ENCODE measurements at places on chromosomes 6 and 20.

- DNase-seq = no peak
Measured at GRCh38 chr6:76708641-76709331, 636.3 kb upstream of the IMPG1 start.

DNA sequence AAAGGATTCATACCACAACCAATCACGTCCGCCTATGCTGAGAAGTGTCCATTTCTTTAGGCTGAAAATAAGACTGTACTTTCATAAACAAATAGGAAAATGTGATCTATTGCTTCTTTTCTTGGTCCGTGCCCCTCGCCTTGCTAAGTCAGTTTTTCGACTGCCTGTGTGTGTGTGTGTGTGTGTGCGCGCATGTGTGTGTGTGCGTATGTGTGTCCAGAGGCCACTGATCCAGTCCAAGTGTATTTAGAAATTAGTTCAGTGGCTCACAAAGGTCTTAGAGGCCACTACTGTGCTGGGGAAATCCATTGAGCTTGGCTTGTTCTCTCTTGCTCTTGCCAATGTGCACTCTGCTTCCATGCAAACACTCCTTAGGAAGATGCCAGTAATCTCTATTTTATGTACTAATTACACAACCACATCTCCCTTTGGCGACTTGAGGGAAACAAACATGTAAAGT lies 50.5 kb downstream of the SLC22A23 start:
- DNase-seq = no peak

GRCh38 chr6:41498968-41499599 lies 47.1 kb upstream of the FOXP4 start:
- DNase-seq = no peak

DNA sequence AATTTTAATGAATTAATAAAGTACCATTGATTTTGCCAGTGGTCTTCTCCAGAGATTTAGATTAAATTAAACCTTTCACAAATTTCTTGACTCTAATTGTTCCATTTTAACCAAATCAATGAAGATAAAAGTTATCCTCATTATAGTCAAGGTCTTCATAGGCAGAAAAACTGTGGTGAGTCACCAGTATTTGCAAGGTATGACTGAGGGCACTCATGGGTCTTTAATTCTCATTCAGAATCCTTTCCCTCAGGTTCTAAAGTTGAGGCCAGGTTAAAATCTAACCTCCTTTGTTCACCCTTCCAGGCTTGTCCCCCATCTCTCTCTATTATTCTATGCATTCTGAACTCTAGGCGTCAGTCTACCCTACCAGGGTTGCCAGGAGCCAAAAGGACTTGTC lies 93.9 kb downstream of the JAG1 start:
- no peak for DNase-seq

- no peak for DNase-seq
Measured at GRCh38 chr6:33985947-33986346, 159.9 kb downstream of the GRM4 start.

- no peak for DNase-seq
Measured at GRCh38 chr6:134873500-134874388, 76.2 kb downstream of the ALDH8A1 start.

DNA sequence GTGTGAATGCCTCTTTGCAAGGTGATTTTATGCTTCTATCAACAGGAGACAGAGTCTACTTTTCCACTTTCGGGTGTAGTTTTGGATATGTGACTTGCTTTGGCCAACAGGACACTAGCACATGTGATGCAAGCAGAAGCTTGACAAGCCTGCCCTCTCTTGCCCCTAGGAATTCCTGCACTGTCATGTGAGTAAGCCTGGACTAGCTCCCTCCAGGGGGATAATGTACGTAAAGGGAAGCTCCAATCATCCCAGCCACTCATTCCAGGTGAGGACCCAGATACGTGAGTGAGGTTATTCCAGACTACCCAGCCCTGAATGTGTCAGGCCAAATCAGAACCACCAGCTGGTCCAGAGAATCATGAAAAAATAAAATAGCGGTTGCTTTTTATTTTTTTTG lies 33.3 kb downstream of the BEND3 start:
- no peak for DNase-seq

GRCh38 chr6:142810952-142811514 lies 133.9 kb downstream of the HIVEP2 start:
- no peak for DNase-seq

GRCh38 chr6:107590378-107590777 lies 100.5 kb downstream of the SOBP start:
- no peak for DNase-seq

GRCh38 chr6:107806691-107807090 lies 17.4 kb downstream of the SCML4 start:
- DNase-seq = no peak

DNA sequence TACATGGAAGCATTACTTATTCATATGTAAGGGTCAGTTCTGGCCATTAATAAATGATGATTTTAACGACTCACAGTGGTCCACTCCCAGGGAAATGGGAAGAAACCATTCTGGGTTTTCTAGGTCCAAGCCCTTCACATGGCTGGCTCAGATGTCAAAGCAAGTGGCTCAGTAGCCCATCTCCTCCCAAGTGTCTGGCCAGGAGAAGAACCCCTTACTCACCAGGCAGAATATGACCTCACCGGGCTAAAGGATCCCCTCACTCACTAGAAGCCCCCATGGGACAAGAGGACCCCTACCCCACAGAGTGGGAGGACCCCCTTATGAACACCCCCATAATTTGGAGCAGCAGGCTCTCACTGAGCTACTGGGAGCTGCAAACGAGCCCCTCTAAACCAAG lies 34.0 kb downstream of the PREX1 start:
- DNase-seq = no peak

GRCh38 chr20:1322511-1323245 lies 6.3 kb downstream of the SDCBP2 start:
- DNase-seq = no peak

DNA sequence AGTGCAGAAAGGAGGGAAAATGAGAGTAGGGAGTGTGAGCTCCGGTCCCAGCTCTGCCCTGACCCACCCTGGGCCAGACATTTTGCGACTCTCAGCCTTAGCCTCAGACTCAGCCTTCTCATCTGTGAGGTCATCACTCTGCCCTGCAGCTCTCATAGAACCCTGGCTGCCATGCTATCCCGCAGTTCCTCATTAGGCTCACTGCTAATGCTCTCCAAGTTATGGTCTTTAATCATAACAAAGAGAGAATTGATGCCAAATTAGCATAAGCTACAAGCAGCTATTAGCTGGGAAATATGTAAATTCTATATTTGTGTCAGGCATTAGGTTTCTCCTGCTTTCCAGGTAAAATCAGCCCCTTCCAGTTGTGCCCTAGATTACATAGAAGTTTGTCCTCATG lies 46.5 kb upstream of the MLN start:
- DNase-seq = no peak

GRCh38 chr6:139744891-139745290 lies 370.4 kb upstream of the CITED2 start:
- DNase-seq = no peak

GRCh38 chr6:24186349-24186748 lies 60.3 kb downstream of the NRSN1 start:
- DNase-seq = no peak

- DNase-seq = no peak
Measured at GRCh38 chr6:8446391-8446790, 11.0 kb upstream of the SLC35B3 start.

GRCh38 chr20:24617757-24618450 lies 148.5 kb downstream of the SYNDIG1 start:
- no peak for DNase-seq

DNA sequence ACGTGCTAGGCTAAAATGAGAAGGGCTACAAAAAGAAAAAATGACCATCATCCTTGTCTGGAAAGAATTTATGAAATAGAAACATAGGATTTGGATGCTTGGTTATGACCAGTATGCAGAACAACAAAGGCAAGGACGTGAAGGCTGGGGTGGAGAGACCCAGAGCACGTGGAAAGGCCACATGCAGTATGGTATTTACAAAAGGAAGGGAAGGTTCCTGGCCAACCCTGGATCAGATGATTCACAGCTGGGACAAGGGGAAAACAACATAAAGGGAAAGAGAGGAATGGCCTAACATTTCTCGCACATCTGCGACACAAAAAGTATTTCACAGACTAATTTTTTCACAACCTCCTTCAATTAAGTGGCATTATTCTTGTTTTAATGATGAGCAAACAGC lies 8.2 kb downstream of the STX7 start:
- DNase-seq = no peak

DNA sequence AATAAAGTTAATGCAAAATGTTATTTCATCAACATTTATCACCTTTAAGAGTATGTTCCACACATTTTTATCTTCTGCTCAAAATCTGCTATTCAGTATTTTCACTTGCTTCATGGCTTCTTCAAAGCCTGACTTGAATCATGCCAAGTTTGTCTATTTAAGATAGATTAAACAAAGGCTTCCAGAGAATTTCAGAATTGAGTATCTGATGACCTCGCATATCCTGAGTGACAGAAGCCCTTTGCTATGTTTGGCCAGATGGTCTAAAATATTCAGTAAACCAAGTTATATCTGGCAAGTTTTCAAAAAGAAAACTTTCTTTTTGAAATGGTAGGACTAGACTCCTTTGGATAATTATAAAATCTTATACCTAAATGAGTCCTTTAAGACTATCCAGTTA lies 348.9 kb upstream of the KCNQ5 start:
- no peak for DNase-seq

Data from naive B cell (primary cell).